ENCODE measurements at places on chromosomes 7 and 10.

DNA sequence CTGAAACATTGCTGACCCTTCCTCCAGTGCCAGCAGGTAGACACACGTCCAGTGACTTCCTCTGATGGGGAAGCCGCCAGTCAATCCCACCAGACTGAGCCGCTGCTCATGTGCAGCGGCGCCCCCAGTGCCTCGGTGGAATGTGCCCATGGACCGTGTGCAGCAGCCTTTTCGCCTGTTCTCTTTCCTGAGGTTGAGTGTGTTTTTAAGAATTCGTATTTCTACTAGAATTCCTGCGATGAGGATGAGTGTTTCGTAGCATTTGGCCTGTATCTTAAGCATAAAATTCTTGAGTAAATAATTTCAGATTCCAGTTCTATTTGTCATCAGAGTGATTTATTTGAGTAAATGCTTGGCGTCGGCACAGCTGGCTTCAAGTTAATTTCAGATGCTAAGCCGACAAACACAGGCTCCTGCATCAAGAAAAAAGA, 35.4 kb downstream of the BNIP3 start:
- no peak for DNase-seq

DNA sequence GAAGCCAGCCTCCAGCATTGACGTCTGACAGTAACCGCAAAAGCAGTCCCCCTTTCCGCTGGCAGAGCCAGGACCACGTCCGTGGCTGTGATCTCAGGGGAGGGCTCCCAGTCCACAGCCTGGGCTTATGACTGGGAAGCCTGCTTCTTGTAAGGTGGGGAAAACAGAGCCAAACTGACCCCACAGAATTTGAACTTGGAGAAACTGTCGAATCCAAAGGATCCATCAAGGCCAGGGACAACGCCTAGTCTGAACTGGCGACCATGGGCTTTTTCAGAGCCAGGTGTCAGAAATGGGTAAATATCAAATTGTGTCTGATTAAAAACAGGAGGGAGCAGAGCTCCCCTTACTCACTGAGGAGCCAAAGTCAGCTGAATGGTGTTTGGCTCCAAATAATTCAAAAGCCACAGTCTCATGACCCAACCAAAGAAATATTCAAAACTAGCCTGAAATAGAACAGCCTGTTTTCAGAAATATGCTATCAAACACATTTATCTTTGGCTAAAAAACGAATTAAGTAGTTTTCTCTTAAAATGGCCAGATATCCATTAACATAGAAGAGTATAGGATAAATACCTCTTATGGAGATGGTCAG, 751.4 kb upstream of the GALNT17 start:
- DNase-seq, result no peak

- no peak for DNase-seq
Observed at GRCh38 chr7:43018446-43018845, 86.3 kb downstream of the MRPL32 start.

DNA sequence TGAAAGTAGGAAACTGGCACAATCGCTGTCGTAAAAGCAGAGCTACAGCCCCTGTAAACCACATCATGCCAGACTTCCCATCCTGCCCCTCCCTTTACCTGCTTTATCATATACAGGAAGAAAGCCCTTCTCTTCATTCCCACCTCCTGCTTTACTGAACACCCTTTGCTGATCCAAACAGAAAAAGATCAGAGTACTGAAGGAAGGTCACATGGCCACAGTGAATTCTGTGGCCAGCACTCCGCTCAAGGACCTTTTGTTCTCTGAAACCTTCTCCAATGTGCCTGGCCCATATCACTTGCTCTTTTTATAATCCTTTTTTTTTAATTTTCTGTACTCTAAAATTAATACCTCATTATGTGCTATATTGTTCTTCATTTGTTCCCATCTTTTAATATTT, 108.8 kb upstream of the LRGUK start:
- DNase-seq, result no peak

DNA sequence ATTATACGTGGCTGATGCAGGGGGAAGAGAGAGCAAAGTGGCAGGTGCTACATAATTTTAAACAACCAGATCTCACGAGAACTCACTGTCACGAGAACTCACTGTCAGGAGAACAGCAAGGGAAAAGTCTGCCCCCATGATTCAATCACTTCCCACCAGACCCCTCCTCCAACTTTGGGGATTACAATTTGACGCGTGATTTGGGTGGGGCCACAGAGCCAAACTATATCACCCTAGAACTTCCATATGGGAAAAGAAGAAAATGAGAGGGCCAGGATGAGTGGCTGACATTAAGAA, 15.8 kb downstream of the EZH2 start:
- no peak for DNase-seq

GRCh38 chr7:94431619-94432280, 37.1 kb downstream of the COL1A2 start:
- peak; percentile 25 for DNase-seq

DNA sequence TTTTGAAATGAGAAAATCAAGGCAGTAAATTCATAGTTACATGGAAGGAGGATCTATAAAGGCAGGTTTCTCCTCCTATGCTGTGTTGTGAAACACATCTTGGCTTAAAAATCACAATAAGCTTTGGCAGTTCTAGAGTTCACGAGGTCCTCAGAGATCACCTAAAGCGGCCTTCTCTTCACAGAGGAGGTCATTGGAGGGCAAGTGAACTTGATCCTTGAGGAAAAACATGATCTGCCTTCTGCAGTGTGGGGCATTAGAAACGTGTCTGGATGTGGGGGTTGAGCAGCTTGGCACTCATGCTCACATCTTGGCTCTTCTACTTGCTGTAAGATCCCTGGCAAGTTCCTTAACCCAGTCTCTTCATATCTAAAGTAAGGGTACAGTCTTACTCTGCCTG, 96.1 kb upstream of the BMPER start:
- DNase-seq, result no peak

DNA sequence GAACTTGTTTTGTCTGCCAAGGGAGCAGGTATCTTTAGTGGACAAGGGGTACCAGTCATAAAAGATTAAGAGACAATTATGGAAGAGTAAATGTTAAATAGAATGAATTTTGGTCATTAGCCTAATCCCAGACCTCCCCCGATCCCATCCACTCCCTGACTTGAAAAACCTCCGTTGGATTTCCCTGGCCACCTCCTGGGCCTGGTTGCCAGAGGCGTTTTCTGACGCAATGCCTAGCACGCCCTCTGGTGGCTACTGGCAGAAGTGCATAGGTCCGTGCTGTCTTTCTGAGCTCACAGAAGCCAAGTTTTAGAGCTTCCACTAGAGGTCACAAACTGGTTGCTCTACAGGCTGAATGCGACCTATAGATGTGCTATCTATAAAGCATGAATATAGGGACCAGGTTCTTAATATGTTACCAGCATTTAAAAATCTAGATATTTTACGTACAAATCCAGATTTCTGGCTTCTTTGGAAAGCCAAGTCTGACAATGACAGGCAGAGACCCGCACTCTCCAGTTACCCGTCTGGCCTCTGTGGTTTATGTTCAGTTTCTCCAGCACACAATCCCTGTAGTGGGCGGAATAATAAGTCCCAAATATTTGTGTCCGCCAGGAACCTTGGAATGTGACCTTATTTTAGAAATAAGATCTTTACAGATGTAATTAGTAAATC, 39.8 kb downstream of the SPOCK2 start:
- DNase-seq, result peak; percentile 95

All from putamen (tissue), 1 donor.